ENCODE measurements at places on chromosomes 5 and 9. TPM values are rescaled to one million over a fixed set of nuclear protein-coding genes. Genes with fewer than 3 reads are reported as not detected.

- DNase-seq = no peak
These were observed 846 bp downstream of the MGAT1 start for GRCh38 chr5:180801596-180802324.

DNA sequence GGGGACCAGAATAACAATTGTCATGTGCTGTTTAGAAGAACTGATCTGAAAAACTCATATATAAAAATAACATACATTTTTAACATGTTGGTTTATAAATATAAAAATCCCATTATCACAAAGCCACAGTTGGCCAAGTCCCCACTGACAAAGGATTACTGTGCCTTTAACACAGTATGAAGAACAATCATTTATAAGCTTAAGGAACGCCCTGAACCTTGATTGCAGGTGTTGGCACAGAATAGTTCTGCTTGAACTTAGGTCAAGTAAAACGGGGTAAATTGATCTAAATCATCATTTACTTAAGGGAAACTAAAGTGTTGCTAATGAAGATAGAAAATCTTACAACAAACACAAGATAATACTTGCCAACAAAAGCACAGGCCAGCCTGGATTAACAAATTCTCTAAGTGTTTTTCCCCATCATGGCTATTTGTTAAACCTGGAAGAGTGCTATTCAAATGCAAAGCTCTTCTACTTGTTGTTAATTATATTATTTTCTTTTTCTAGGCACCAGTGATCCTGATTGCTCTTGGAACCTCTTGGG, 46.1 kb downstream of the ASTN2 start:
- no peak for DNase-seq

The ADRB2 gene
- polyA plus RNA-seq = 1.5 TPM

GRCh38 chr9:124478354-124478753, 28.1 kb downstream of the ADGRD2 start:
- no peak for DNase-seq

All from hindlimb muscle (tissue), 1 donor.